ENCODE measurements at places on chromosomes 6 and 20.

GRCh38 chr20:1721687-1722512 is 64.3 kb upstream of the SIRPG start:
- no peak for DNase-seq

DNA sequence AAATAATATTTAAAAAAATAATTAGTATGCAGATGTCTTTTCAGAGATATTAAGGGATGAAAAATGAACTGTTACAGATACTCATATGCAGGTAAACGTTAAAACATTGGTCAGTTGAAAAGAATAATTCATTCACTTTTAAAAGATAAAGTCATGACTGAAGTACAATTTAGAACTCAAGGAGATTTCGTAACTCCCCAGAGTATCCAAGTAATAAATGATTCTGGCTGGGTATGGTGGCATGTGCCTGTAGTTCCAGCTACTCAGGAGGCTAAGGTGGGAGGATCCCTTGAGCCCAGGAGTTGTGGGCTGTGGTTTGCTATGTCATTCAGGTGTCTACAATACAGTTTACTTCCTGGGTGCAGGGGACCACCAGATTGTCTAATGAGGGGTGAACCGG is 122.3 kb upstream of the TMEM181 start:
- peak; percentile 7 for DNase-seq

DNA sequence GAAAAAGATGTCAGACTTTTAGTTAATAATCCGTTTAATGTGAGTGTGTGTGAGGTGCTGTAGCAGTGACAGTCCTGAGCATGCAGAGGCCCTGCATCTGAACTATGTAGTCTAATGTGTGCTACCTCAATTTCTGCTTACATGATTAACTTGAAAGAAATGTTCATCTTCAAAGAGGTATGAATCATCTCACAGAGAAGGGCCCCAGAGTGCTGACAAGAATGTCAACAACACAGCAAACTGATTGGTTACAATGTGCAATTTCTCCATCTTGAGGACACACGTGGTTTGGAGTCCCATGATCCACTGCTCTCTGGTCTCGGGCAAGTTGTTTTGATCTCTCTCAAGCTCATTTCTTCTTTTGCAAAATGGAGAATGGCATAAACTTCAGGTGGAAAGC is 61.7 kb upstream of the EMILIN3 start:
- DNase-seq: peak; percentile 62

DNA sequence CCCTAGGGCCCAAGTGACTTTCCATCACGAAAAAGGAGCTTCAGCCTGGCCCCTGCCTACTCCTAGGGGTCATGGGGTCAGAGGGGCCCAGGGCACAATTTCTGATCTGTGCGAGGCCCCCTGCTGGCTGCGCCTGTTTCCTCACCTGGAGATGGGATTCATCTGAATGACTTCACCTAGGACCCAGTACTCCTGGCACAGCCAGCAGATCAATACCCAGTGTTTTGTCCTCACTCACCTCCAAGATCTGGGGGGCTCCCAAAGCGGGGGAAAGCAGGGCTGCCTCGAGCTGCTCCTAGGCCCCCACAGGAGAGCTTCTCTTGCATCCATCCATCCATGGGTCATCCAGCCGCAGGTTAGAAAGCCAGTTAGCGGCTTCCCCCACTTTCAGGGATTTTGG is 33.8 kb downstream of the CD40 start:
- DNase-seq: no peak

- DNase-seq: no peak
Observed at GRCh38 chr6:11331111-11331510, 98.6 kb upstream of the NEDD9 start.

- DNase-seq: no peak
Observed at GRCh38 chr6:126337323-126337722, 2.6 kb upstream of the CENPW start.

GRCh38 chr6:108616973-108617372 is 56.3 kb downstream of the FOXO3 start:
- no peak for DNase-seq

- DNase-seq: no peak
Observed at GRCh38 chr20:3406481-3407039, 909 bp downstream of the DNAAF9 start.
